ENCODE measurements at places on chromosomes 5 and 9.

- DNase-seq: no peak
These were observed 70.4 kb upstream of the ANKRD55 start for GRCh38 chr5:56303511-56303910.

DNA sequence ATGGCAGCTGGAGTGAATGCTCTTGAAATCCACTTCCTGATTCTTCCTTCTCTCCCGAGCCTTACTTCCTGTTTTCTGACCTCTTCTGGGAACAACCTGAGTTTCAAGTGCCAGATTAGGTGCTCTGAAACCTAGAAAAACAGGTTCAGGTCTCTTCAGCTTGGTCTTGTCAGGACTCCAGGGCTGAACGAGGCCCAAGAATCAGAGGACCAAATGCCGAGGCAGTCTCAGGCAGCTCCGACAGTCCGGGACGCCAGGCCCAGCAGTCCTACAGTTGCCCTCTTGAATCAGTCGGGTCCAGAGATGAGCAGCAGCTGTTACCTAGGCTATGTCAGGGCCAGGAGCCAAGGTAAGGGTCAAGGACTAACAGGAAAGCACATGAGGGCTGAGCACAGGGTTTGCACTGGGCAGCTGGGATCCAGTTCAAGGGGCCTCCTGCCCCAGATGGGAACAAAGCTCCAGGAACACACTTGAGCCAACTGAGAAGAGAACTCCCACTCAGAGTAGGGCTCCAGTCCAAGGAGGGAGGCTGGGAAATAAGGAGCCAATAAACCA, 38.3 kb upstream of the ADRA1B start:
- no peak for DNase-seq

GRCh38 chr9:114423181-114423580, 35.4 kb upstream of the AKNA start:
- DNase-seq: no peak

GRCh38 chr5:115309751-115310370, 13.4 kb upstream of the CCDC112 start:
- DNase-seq: no peak

GRCh38 chr5:4969351-4969750, 170.8 kb upstream of the ADAMTS16 start:
- DNase-seq: no peak

GRCh38 chr5:43926923-43927322, 323.9 kb downstream of the NNT start:
- no peak for DNase-seq

DNA sequence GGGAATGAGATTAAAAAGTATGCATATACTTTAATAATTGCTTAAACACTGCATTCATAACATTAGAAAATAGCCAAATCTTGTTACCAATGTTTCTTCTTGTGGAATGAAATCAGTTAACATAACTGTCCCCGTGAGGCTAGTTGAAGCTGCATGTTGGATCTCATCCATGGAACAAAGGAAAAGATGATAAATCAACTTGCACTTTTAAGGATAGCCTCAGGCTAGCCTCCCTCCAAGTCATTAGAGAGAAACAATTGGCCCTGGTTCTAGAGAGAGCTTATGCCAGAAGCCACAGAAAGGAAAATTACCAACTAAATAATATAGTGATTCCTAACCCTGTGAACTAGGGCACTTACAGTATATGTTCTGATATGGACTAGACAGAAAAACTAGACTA, 66.9 kb downstream of the GRIN3A start:
- DNase-seq: no peak

GRCh38 chr5:98474782-98475181, 298.7 kb upstream of the RGMB start:
- DNase-seq: no peak

DNA sequence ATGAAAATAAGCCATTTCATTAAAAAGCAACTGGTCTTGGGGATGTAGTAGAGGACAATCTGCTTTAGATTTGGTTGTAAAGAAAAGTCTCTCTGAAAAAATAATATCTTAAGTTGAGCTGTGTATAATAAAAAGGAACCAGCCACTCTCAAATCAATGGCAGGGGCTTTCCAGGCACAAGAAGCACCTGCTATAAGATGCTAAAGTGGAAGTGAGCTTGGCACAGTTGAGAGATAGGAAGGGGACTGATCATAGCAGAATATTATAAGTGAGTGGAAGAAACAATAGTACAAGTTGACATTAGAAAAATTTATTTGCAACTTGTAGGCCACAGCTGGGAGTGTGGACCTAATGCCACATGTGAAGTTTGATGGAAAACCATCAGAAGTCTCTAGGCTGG, 28.1 kb upstream of the SPINK5 start:
- DNase-seq: no peak

DNA sequence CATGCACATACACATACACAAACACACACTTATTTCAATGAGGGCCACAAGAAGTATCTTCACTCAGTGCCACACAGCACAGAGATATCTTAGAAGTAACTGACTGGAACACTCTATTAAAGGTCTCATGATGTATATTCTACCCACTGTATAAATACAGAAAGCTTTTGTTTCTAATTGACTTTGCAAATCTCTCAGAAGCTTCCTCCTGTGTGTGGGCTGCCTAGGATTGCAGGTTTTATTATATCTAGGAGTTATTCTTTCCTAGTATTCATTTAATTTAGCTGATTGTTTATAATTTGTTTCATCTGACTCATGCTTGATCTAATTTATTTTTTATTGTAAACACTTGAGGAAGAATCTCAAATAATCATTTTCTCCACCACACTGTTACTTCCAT, 262.4 kb upstream of the ACTBL2 start:
- DNase-seq: no peak

DNA sequence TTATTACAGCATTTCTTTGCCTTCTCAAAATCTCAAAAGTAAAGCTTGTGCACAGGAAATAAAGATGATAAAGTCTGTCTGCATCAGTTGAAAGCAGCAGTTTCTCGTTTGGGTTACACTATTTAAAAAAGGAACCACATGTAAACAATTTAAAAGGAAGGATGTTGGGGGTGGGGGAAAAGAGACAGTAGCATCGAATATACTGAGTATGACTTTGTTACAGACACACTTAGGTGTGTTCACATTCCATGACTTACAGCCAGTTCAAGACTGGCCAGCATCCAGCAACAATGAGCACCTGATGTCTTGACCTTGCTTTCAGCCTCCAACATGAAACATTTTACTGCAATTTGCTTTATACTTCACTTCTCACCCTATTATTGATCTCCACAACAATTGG, 8.7 kb downstream of the GAPT start:
- no peak for DNase-seq

GRCh38 chr5:133121611-133122150, 69.9 kb downstream of the HSPA4 start:
- DNase-seq: no peak

- no peak for DNase-seq
These were observed 60.1 kb upstream of the ITGA1 start for GRCh38 chr5:52727576-52727975.

GRCh38 chr9:75927356-75927755, 36.9 kb downstream of the PCSK5 start:
- DNase-seq: no peak

DNA sequence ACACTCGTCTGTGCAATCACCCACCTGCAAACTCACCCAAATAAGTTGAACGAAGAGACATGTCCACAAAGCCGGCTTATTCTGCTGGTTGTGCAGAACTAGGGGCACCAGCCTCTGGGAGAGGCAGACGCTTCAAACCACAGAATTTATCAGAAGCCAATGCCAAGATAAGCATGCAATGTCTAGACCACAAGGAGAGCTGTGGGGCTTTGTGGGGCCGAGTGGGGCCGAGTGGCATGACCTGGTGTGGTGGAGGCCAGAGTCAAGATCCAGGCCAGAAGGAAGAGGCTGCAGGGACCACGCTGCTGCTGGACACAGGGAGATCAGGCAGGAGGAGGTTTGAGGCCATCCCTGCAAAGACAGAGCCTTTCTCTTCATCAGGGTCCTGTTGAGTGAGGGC, 259.0 kb downstream of the IRX2 start:
- DNase-seq: no peak

DNA sequence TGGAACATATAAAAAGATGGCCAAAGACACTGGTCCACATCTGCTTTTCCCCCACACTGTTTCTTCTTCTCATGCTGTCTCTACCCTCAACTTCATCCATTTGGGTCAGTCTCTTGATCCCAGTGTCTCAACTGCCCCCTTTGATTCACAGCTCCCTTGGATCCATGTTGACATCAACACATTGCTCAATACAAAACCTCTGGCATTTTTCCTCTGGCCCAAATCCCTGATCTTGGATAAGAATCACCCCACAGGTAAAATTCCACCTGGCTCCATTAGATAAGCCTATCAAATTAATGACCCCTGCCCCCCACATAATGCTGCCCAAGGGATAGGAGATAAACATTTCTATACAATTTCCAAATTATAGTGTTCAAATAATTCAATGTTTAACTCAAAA, 229.8 kb downstream of the TLE1 start:
- no peak for DNase-seq

DNA sequence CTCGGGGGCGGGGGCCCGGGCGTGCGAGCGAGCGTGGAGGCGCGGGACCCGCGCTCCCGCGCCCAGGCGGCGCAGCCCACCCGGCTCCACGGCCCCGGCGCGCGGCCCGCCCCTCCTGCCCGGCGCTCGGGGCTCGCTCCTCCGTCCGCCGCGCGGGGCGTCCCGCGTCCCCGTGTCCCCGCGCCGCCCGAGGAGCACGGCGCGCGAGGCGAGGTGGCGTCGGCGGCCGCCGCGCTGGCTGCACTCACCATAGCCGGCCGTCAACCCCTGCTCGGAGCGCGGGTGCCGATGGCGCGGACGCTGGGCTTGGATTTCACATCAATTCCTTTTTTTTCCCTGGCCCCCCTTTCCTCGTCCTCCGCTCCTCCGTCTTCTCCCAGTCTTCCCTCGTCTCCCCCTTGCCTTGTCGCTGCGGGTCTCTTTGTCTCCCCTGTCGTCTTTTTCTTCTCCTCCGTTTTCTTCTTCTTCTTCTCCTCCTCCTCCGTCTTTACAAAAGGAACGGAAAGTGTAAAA, 494 bp downstream of the PTCH1 start:
- DNase-seq: no peak

GRCh38 chr5:127203818-127204217, 86.8 kb upstream of the MEGF10 start:
- DNase-seq: no peak

- DNase-seq: no peak
These were observed 1.2 kb upstream of the SLC25A51 start for GRCh38 chr9:37905131-37905505.

- DNase-seq: no peak
These were observed 556.6 kb downstream of the TLE1 start for GRCh38 chr9:81132796-81133195.

DNA sequence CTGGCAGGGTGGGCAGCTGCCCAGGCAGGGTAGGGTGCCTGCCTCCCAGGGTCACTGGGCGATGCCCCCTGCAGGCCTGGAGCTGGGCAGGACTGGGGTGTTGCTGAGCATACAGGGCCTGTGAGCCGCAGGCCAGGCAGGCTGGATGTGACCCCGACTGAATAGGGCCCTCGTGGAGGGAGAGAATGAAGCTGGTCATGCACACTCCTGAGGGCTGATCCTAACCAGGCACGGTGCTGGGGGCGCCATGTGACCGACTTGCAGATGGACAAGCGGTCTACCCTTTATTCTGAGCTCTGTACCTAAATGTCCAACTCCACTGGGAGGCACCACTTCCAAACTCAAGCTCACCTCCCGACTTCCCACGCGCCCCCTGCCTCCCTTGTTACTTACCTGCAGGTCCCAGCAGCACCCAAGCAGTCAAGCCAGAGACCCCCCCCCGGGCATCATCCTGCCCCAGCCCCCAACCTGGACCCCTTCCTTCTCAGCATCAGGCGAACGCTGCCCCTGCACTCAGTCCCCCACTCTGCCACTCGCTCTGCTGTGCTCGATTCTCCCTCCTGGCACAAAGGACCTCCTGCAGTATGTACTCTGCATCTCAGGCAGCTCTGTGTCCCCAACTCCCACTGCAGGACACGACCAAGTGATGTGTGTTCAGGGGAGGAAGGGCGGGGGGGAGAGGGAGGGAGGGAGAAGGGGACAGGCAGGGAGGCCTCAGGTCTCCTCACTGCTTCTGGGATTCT, 76.8 kb upstream of the PHYKPL start:
- DNase-seq: no peak

GRCh38 chr5:127290019-127290945, at the start of gene MEGF10:
Gene MEGF10, plus strand, starts transcription at chr5:127290796. Its CDS starts 40,513 bp downstream, at chr5:127331309.
- no peak for DNase-seq

DNA sequence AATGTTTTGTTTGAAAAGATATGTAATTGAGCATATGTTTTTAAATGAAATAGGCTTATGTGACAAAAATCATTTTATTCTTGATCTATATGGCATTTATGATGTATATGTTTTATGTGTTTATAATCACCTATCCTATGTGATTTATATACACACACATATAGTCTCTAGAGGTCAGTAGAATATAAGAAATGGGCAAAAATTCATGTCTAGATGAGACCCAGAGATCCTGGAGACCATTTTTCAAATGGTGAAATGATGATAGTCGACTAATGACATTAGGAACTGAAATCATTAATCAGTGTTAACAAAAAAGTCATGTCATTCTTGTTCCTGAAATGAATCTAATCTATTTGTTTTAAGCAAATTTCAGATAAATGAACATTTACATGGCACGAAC, 709.2 kb upstream of the WWC1 start:
- DNase-seq: no peak

DNA sequence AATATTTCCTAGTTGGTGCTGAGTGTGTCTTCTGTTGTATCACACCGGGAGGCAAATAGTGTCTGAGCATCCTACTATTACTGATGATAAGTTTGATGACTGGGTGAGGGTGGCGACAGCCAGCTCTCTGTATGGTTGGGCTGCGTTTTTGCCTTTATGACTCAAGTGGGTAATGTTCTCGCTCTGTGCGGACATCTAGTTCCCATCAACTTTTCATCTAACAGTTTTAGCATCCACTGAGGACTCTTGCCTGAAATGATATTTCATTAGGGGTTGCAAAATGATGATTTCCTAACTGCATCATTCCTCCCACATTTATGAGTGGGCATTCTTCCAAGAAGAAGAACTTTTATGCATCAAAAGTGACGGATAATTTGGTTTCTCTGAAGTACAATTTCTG, 26.5 kb downstream of the HMCN2 start:
- no peak for DNase-seq

DNA sequence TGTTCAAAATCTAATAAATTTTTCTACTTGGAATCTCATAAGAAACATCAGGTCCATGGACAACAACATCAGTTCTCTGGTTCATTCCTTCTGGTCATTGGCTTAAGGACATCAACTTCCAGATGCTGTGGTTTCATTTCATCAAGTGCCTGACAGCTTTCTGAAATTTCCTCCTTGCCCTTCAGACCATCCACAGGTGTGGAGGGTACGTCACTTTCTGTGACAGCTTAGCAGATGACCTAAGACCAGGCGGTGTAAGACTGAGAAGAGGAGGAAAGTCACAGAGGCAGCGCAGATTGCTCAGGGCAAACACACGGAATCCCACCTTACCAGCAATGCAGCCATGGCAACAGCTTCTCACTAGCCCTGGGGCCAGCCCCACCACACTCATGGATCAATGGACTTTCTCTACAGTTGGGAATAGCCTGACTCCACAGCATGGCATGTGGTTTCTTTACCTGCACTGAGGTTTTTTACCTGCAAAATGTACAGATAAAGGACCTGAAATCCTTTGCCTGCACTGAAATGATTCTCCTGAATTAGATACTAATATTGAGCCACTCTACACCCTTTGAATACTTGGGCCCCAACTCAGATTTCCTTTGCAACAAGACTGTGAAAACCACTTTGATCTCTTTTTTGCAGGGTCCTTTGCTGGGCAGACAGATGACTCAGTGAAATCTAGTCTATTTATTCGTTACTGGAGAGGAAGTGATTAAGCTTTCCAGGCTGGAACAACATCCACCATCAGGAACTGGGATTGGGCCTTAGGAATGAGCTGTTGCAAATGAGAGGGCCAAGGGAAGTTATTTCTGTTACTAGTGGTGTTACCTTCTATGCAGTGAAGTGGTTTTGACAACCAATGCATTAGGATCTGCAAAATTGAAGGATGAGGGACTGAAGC, 26.9 kb downstream of the TICAM2 start:
- DNase-seq: no peak
